ENCODE measurements at places on chromosomes 6 and 20. TPM values are rescaled to one million over a fixed set of nuclear protein-coding genes. Genes with fewer than 3 reads are reported as not detected.
A peak's percentile ranks its signal among the peaks of the same experiment; 100 is the strongest.

The SLC22A7 gene
- not detected for polyA plus RNA-seq

DNA sequence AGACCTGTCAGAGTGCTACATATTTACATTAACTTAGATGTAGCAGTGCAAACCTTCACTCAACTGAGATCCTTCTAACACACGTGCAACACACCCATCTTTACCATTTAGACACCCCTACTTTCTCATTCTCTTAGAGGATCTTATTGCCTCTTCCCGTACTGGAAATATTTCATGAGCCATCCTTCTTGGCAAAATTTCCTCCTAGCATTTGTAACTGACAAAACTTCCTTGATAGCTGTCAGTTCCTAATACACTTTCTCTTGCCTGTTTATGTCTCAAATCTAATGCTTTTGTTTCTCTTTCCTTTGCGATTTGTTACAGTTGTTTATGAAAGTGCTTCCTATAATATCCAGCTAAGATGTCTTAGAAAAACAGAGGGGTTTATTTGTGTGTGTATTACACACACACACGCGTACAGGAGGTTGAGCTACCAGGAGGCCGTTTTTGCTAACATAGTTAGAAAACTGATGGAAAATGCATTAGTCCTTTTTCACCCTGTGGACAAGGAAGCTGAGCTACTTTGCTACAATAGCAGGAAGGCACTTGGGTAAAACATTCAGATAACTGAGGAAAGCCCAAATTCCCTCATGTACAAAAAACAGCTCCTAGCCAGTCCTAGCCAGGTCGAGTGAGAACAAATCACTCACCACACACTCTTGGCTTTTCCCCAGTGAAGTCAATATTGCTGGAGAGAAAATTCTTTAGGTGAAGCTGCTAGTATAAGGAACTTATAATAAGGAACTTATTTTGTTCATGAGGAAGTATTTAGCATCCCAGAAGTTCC, 153.6 kb downstream of the NFATC2 start:
- H3K4me1 ChIP-seq: peaks cover 57% of the 10 kb centered on the region
- H3K4me3 ChIP-seq: no peak overlapping the region
- no peaks in the 10 kb centered on the region for H3K27me3 ChIP-seq
- no peak for DNase-seq
- H3K27ac ChIP-seq: peak overlapping the region; percentile 12
- H3K36me3 ChIP-seq: peaks cover 21% of the 10 kb centered on the region

GRCh38 chr20:10662661-10663458, 10.9 kb downstream of the JAG1 start:
- no peaks in the 10 kb centered on the region for H3K27me3 ChIP-seq
- no peaks in the 10 kb centered on the region for H3K4me1 ChIP-seq
- no peak for DNase-seq
- H3K36me3 ChIP-seq: no peaks in the 10 kb centered on the region
- H3K27ac ChIP-seq: no peak overlapping the region

DNA sequence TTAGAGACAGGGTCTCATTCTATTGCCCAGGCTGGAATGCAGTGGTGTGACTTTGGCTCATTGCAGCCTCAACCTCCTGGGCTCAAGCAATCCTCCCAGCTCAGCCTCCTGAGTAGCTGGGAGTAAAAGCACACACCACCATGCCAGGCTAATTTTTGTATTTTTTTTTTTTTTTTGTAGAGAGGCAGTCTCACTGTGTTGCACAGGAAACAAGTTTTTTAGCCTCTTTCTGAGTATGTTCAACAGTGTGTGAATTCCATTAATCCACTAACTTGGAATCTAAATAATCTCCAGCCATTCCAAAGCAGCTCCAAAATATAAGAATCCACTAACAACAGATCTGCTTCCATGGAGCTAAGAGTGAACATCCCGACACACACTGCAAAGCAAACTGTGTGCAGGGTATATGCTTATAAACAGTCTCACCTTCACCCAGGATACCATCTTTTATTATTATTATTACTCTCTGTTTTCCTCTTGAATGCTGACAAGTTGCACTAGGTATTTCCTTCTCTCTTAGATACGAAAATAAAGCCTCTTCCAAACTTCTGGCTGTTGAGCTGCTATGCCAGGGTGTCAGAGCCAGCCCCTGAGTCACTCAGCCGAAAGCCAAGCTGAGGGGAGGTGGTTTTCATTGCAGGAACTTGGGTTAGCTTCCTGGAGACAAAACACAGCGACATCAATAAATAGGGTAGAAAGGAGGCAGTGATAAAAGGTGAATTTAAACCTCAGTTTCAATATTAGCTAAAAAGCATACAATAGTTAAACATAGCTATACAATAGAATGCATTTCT, 264.9 kb downstream of the HIVEP2 start:
- no peaks in the 10 kb centered on the region for H3K27me3 ChIP-seq
- no peak overlapping the region for H3K4me3 ChIP-seq
- no peak for DNase-seq
- H3K4me1 ChIP-seq: peaks cover 13% of the 10 kb centered on the region

The BMP6 gene
- polyA plus RNA-seq: 0.06 TPM

The RSPH9 gene
- 0.71 TPM for polyA plus RNA-seq

GRCh38 chr6:22152841-22153240, 144.0 kb downstream of the PRL start:
- H3K27ac ChIP-seq: no peak overlapping the region
- H3K4me1 ChIP-seq: no peaks in the 10 kb centered on the region
- no peaks in the 10 kb centered on the region for H3K36me3 ChIP-seq
- no peaks in the 10 kb centered on the region for H3K27me3 ChIP-seq
- no peak for DNase-seq

- H3K4me3 ChIP-seq: no peak overlapping the region
- H3K27me3 ChIP-seq: no peaks in the 10 kb centered on the region
- H3K36me3 ChIP-seq: peaks cover 74% of the 10 kb centered on the region
- DNase-seq: no peak
- H3K4me1 ChIP-seq: no peaks in the 10 kb centered on the region
These were observed 62.3 kb upstream of the TRAF3IP2 start for GRCh38 chr6:111667931-111668330.

GRCh38 chr6:43150051-43150751, 20.9 kb upstream of the SRF start:
- H3K4me3 ChIP-seq: no peak overlapping the region
- no peaks in the 10 kb centered on the region for H3K27me3 ChIP-seq
- no peaks in the 10 kb centered on the region for H3K36me3 ChIP-seq
- DNase-seq: no peak
- no peaks in the 10 kb centered on the region for H3K4me1 ChIP-seq
- no peak overlapping the region for H3K27ac ChIP-seq

The MCHR2 gene
- not detected for polyA plus RNA-seq

DNA sequence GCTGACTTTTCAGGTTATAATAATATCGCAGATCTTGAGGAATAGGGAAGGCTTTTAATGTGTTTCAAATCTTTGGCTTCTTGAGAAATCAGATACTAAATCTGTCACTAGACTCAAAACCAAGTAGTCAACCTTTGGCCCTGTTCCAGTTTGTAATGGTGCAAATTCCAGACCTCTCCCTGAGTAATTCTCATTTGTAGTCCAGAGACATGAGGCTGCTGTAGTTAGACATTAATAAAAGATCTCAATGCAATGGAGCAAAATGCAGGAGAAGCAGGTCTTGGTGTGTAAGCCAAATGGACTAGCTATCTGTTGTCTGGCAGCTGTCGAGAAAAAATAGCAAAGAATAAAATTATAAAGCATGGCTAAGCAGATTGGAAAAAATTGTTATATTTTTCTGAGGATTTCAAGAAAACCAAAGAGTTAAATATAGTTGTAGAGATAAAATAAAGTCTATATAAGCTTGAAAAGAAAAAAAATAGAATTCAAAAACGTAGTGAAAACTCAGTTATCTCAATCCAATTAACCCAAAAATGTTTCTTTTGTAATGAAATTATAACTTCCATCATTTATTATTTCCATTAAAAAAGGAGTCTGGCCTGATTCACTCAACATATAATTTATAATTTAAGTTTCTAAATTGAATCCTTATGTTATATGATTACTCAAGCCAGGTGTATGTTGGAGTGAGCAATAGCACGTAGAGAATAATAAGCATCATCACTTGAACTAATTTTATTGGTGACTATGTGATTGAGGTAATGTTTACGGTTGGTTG, 161.5 kb upstream of the ADGRB3 start:
- no peaks in the 10 kb centered on the region for H3K4me1 ChIP-seq
- H3K27me3 ChIP-seq: no peaks in the 10 kb centered on the region
- no peak for DNase-seq
- no peaks in the 10 kb centered on the region for H3K36me3 ChIP-seq

The TBXT gene
- not detected for polyA plus RNA-seq

GRCh38 chr6:52365317-52365716, 3.4 kb downstream of the PAQR8 start:
- H3K27ac ChIP-seq: no peak overlapping the region
- no peak for DNase-seq
- no peaks in the 10 kb centered on the region for H3K27me3 ChIP-seq
- peaks cover 14% of the 10 kb centered on the region for H3K36me3 ChIP-seq

DNA sequence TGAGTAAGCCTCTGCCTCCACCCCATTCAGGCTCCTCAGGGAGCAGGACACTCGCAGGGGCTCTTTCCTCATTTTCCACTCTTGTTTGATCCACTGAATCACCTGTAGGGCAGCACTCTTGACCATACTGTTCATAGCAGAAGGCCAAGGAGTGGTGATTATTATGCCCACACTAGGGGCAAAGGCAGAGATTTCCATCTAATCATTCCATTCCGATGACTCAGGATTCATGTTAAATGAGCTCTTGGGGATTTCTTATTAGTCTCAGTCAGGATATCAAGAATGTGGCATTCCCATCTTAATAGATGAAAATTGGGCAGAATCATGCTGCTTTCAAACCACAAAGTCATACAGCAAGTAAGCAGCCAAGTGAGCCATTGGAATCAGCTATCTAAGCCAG, 101.9 kb upstream of the MOCS1 start:
- H3K27ac ChIP-seq: no peak overlapping the region
- H3K4me3 ChIP-seq: no peak overlapping the region
- H3K36me3 ChIP-seq: no peaks in the 10 kb centered on the region

DNA sequence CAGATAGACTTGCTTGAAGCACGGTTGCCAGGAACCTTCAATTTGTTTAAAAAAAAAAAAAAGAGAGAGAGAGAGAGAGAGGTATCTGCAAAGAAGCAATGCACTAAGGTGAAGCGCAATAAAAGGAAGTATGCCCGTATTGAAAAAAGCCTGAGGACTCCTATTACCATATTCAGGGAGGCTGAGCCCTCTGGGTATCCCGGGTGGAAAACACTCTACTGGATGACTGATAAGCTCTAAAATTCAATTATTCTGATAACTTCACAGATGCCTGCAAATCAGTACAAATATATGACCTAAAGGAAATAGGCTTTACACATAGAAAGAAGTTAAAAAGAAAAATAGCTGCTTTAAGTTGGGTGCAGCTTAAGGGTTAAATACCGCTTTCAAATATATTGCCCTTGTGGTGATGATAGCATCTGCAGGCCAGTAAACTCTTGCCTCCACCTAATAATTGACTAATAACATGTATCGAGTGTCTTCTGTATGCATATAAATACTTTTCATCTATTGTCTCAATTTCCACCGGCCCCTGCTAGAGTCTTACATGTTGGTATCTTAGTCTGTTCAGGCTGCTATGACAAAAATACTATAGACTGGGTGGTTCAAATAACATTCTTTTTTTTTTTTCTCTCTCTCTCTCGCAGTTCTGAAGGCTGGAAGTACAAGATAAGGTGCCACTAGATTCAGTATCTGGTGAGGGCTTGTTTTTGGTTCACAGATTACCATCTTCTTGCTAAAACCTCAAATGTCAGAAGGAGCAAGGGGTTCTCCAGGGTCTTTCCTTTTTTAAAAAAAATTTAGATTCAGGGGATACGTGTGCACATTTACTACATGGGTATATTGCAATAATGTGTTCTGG, 187.4 kb upstream of the JARID2 start:
- no peaks in the 10 kb centered on the region for H3K27me3 ChIP-seq
- H3K4me1 ChIP-seq: no peaks in the 10 kb centered on the region
- H3K27ac ChIP-seq: no peak overlapping the region
- H3K36me3 ChIP-seq: no peaks in the 10 kb centered on the region

The LPIN3 gene
- not detected for polyA plus RNA-seq

The HMGN3 gene
- polyA plus RNA-seq: 85.6 TPM

The FAM217A gene
- polyA plus RNA-seq: not detected

GRCh38 chr6:166736634-166737033, 109.6 kb upstream of the RPS6KA2 start:
- no peaks in the 10 kb centered on the region for H3K27me3 ChIP-seq
- DNase-seq: no peak
- H3K36me3 ChIP-seq: no peaks in the 10 kb centered on the region
- H3K4me1 ChIP-seq: no peaks in the 10 kb centered on the region
- no peak overlapping the region for H3K4me3 ChIP-seq
- no peak overlapping the region for H3K27ac ChIP-seq

DNA sequence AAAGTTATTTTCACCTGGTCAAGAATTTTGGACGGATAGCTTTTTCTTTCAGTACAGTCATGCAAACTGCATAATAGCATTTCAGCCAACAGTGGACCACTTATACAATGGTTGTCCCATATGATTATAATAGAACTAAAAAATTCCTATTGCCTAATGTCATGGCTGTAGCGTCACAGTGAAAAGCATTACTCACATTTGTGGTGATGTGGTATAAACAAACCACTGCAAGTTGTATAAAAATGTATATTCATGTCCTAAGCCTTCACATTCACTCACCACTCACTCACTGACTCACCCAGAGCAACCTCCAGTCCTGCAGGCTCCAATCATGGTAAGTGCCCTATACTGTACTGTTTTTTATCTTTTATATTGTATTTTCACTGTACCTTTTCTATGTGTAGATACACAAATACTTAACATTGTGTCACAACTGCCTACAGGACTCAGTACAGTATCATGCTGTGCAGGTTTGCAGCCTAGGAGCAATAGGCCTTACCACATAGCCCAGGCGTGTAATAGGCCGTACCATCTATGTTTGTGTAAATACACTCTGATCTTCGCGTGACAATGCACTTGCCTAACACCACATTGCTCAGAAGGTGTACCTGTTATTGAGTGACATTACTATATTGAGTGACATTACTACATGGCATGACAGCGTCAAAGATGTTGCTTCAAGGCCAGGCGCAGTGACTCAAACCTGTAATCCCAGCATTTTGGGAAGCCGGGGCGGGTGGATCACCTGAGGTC, 17.9 kb downstream of the ABHD12 start:
- no peak overlapping the region for H3K27ac ChIP-seq
- no peak overlapping the region for H3K4me3 ChIP-seq
- no peaks in the 10 kb centered on the region for H3K4me1 ChIP-seq
- no peaks in the 10 kb centered on the region for H3K27me3 ChIP-seq

The ANGPT4 gene
- not detected for polyA plus RNA-seq

- no peak overlapping the region for H3K27ac ChIP-seq
- H3K4me1 ChIP-seq: no peaks in the 10 kb centered on the region
- H3K4me3 ChIP-seq: no peak overlapping the region
- no peaks in the 10 kb centered on the region for H3K36me3 ChIP-seq
These were observed 160.2 kb downstream of the GMPR start for GRCh38 chr6:16398587-16398986.

The FAM209B gene
- polyA plus RNA-seq: 0.32 TPM

DNA sequence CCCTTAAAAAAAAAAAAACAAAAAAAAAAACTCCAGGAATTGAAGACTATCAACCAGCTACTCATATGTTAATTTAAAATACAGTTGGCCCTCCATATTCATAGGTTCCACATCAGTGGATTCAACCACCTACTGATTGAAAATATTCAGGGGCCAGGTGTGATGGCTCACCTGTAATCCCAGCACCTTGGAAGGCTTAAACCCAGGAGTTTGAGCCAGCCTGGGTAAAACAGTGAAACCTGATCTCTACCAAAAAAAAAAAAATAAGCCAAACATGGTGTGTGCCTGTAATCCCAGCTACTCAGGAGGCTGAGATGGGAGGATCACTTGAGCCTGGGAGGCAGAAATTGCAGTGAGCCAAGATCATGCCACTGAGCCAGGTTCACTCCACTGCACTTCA, 72.4 kb upstream of the SMIM8 start:
- H3K27me3 ChIP-seq: no peaks in the 10 kb centered on the region
- H3K27ac ChIP-seq: no peak overlapping the region
- H3K4me1 ChIP-seq: no peaks in the 10 kb centered on the region
